Progenitor cell of endocrine pancreas (in vitro differentiated cells): ENCODE measurements at places on chromosomes 1 and 21. TPM values are rescaled to one million over a fixed set of nuclear protein-coding genes. Genes with fewer than 3 reads are reported as not detected.

DNA sequence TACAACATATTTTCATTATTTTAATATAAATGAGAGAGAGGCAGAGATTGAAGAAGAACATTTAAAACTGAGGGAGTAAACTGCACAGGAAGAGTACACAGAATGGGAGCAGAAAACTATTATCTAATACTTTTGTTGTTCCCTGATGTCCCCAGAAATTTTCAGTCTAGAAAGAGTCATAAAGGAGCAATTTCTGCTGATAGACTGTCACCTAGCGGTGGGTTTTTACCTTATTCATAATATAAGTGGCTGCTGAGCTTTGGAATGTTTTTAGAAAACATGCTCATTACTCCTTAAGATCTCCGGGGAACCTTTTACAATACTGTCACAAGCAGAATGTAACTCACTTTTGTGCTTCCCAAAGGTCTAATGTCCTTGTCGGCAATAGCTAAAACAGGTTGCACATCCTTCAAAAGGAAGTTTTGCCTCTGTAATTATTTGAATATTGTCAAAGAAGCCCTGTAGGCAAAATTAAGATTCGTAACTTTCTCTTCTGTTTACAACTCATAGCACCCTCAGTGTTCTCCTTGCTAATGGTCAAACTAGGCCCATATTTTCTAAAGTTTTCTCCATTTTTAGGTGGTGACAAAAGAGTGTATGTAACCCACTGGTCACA is 4.9 kb upstream of the NPL start:
- DNase-seq, result no peak

GRCh38 chr1:214216779-214217178 is 64.2 kb upstream of the SMYD2 start:
- DNase-seq, result no peak

DNA sequence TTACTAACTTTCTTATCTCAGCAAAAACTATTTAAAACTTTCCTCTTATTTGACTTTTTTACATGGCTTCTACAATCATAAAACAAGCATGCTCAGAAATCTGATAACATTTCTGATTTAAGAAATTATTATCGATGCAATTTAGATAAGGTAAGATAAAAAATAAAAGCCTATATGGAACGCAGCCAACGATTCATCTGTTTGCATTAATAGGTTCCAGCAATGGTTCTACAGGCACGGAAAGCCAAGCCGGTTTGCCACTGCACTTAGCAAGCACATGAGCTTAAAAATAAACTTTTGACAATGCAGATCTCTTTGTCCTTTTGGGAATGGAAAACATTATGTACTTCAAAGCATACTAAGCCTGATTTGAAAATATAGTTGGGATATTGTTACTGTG is 77.5 kb upstream of the KCNK2 start:
- DNase-seq, result no peak

DNA sequence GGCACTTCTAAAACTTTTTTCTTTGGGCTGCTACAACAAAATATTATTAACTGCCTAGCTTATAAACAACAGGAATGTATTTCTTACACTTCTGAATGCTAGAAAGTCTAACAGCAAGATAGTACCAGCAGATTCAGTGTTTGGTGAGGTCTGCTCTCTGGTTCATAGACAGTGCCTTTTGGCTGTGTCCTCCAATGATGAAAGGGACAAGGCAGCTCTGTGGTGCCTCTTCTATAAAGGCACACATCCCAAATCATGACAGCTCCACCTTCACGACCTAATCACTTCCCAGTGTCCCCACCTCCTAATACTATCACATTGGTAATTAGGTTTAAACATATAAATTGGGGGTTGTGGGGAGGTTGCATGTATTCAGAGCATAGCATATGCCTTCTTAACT is 9.5 kb downstream of the CFH start:
- DNase-seq, result no peak

DNA sequence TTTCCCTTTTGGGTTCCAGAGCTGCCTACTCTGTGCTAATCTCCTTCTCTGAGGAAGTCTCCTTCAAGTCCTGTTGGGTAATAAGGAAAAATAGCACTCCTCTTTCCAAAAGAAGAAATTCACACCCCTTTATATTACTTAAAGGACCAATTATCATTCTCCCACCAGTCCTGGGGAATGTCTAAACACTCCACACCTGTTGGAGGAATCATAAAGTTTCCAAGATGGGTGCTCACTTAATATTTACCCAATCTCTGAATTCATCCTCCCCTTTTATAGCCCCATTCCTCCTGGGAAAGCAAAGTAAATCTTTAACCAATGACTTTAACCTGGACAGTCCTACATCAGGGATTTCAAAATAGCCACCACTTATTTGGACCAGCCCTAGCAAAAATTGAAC is 873.1 kb downstream of the KCNT2 start:
- DNase-seq, result no peak

GRCh38 chr1:23916209-23917131 is 3.3 kb upstream of the CNR2 start:
- peak; percentile 28 for DNase-seq

DNA sequence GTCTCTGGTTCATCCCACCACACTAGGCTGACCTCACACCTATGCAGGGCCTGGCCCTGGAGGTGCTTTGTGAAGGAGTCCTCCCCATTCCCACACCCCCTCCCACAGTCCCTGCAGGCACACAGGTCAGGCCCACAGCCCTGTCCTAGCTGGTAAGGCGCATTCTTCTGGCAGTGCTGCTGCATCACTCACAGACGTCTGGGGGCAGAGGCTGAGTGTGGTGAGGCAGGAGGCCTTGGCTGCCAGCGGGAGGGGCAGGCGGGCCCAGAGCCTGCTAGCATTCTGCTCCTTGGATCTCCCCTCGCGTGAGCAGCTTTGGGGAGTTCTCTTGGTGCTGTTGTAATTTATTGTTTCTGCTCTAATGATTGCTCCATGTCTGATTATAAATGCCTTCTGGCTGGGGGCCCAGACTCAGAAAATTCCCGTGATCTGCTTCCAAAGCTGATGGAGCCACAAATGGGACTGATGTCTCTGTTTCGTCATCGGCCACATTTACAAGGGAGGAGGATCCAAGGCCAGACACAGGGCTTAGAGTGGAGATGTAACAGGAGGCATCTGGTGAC is 62.9 kb downstream of the TRABD2B start:
- DNase-seq, result no peak

Gene CRP
- total RNA-seq, result not detected in 2 replicates

Gene NHLH2
- total RNA-seq, result 0.20 and 0.29 TPM in 2 replicates

Gene SPRR1A
- not detected in 2 replicates for total RNA-seq

Gene ETV3L
- total RNA-seq, result 0.67 and 0.72 TPM in 2 replicates

Gene LRRC39
- total RNA-seq, result 1.1 and 1.8 TPM in 2 replicates

Gene USF1
- total RNA-seq, result 79.9 and 88.7 TPM in 2 replicates

Gene BEND5
- total RNA-seq, result 14.5 and 23.9 TPM in 2 replicates
